ENCODE measurements at places on chromosomes 2 and 18. TPM values are rescaled to one million over a fixed set of nuclear protein-coding genes. Genes with fewer than 3 reads are reported as not detected.

- no peak for DNase-seq
Measured at GRCh38 chr2:920573-920972, 30.1 kb upstream of the SNTG2 start.

UGT1A8 gene
- total RNA-seq: 0.17 TPM

- no peak for DNase-seq
Measured at GRCh38 chr2:37944268-37944667, 19.2 kb downstream of the RMDN2 start.

DNA sequence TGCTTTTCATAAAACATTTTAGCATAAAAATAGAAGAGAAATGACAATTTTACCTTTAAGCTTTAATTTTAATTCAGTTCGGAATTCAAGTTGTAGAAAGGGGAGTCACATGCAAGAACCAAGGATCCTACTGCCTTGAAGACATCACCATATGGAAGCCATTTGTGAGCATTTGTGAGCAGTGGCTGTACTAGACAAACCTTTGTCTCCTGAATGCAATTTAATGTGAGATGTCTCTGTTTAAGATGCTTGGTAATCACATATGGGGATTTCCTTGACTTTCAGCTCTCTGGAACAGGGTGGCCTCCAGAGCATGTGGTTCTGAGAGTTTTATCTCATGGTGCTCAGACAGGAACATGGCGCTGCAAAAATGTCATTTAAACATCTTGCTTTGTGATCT, 421.8 kb downstream of the NYAP2 start:
- no peak for DNase-seq

HSBP1L1 gene
- total RNA-seq: 41.5 TPM

DNA sequence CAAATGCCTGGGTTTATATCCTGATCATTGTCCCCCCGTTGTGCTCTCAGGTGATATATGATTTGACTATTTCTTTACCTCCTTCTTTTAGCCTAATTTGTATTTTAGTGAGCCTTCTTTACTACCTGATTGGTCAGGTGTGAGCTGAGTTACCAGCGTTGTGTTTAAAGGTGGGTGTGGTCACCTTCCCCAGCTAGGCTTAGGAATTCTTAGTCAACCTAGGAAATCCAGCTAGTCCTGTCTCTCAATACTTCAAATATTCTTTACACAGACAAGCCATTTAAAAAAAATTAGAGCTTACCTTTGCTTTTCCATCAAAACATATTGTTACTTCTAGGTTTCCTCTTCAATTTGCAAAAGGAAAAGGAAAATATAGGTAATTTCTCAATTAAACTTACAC, 30.2 kb downstream of the KYNU start:
- peak; percentile 21 for DNase-seq

DNA sequence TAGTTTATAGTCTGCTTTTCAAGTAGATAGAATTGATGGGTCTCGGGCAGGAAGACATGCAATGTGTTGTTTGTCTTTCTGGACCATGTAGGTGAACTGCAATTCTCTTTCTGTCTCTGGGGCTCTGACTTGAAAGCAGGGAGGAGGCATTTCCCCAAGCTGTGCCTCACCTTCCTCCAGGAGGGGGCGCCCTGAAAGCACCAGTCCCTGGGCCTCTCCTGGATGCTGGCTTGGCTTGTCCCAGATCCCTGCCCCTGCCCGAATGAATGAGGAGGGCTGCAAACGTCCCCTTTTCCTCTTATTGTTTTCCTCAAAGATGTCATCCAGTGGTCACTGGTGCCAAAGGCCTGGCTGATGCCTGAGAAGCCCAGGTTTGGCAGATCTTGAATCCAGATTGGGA, 270.6 kb downstream of the CELF4 start:
- no peak for DNase-seq

SLC9A4 gene
- total RNA-seq: 0.85 TPM
